Dermis blood vessel endothelial cell (primary cell): ENCODE measurements at places on chromosomes 3 and 15. TPM values are rescaled to one million over a fixed set of nuclear protein-coding genes. Genes with fewer than 3 reads are reported as not detected.

Gene IFRD2
- 92.2 and 113 TPM in 2 replicates for total RNA-seq

Gene TGM4
- 0.14 TPM in 1 of 2 replicates, not detected in the other for total RNA-seq

GRCh38 chr3:195548006-195548405 is 4.9 kb upstream of the PPP1R2 start:
- no peak for DNase-seq

DNA sequence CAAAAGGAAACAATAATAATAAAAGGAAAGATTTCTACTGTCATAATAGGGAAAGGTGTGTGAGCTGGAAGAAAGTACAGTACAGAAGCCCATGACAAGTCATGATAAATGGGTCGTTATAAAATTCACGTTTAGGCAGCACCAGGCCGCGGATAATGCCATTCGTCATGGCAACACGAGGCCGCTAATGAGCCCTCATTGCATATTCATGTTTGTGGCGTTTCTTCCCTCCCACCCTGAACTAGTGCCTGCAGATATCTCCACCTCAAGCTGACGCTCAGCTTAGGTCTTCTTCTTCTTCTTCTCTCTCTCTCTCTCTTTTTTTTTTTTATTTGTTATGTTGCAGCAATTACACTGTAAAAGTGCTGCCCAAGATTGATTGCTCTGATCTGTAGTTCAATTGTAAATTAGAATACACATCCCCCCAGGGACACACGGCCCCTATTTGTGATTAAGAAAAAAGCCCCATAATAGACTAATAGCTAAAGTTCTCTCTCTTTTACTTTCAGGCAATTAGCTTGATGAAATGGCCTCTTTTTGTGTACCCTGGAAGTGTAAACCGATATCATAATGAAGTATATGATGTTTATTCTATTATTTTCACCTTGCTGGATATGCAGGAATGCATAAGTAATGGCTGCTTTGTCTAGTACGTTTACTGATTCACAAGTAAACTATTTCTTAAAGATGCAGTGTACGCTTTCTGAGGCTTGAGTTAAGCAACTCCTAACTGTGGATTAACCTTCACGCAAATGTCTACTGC is 61.9 kb upstream of the NR2F2 start:
- DNase-seq: no peak

DNA sequence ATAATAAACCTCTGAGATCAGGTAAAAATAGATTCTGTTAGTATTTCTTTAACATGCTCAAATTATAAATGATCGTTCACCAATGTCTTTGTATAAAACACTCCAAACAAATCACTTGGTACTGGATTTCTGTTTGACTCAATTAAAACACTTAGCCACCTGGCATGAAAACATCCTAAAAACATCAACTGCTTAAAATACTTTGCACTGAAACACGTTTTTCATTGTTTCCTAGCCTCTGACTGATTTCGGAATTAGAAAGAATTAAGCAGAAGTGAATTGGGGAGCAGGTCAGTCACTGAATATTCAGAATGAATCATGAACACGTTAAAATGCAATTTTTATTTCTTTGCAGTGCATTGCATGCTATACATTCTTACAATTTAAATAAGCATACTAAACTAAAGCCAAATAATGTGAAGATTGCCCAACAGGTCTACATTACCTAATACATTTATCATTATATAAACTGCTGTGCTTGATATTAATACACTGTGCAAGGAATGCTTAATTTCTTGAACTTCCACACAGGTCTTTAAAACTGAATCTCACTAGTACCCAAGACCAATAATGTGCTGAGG is 1.6 kb downstream of the THRB start:
- DNase-seq: no peak

GRCh38 chr3:168073842-168074605 is 21.7 kb downstream of the GOLIM4 start:
- DNase-seq: peak; percentile 29

DNA sequence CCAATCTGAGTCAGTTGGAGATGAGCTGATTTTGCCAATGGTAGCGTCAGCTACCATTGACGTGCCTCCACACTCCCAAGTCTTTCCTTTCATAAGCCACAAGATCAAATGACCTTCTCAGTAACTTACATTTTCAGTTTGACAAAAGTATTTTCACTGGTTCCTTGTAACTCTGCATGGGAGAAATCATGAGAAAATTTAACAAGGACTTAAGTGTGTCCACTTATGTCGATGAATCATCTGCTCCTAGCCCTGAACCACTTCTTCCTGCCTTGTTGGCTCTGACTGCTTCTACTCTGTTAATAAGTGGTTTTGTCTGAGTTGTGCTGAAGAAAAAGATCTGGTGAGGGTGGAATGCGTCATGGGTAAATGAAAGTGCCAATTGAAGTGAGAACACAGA is 101.2 kb downstream of the NFKBIZ start:
- peak; percentile 56 for DNase-seq
